ENCODE measurements at places on chromosomes 12 and 14. TPM values are rescaled to one million over a fixed set of nuclear protein-coding genes. Genes with fewer than 3 reads are reported as not detected.

GRCh38 chr14:81285245-81285644 is 64.5 kb upstream of the GTF2A1 start:
- no peak overlapping the region for H3K4me3 ChIP-seq
- H3K4me1 ChIP-seq: no peaks in the 10 kb centered on the region
- no peak for DNase-seq
- no peaks in the 10 kb centered on the region for H3K36me3 ChIP-seq

DNA sequence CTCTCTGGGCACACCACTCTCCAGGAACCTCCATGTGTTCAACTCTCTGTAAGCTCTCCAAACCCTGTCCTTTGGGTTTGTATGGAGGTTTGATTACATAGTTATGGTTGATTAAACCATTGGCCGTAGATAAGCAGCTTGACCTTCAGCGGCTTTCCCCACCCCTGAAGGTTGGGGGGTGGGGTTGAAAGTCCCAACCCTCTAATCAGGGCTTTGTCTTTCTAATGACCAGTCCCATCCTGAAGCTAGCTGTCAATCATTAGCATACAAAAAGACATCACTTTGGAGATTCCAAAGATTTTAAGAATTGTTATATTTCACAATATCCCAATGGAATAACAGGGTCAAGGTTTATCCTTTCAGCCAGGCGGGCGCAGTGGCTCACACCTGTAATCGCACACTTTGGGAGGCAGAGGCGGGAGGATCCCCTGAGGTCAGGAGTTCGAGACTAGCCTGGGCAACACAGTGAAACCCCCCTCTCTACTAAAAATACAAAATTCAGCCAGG is 8.4 kb downstream of the FAM186A start:
- no peak for DNase-seq
- no peaks in the 10 kb centered on the region for H3K36me3 ChIP-seq
- H3K27me3 ChIP-seq: no peaks in the 10 kb centered on the region
- no peak overlapping the region for H3K27ac ChIP-seq
- no peaks in the 10 kb centered on the region for H3K4me1 ChIP-seq
- no peak overlapping the region for H3K4me3 ChIP-seq

SERPINA1 gene
- not detected for total RNA-seq

- H3K4me1 ChIP-seq: peaks cover 4% of the 10 kb centered on the region
- DNase-seq: no peak
- no peaks in the 10 kb centered on the region for H3K27me3 ChIP-seq
- no peak overlapping the region for H3K4me3 ChIP-seq
- no peak overlapping the region for H3K27ac ChIP-seq
- no peaks in the 10 kb centered on the region for H3K36me3 ChIP-seq
These were observed 107.3 kb downstream of the PPP2R5E start for GRCh38 chr14:63435838-63436237.

KRT75 gene
- not detected for total RNA-seq

DNA sequence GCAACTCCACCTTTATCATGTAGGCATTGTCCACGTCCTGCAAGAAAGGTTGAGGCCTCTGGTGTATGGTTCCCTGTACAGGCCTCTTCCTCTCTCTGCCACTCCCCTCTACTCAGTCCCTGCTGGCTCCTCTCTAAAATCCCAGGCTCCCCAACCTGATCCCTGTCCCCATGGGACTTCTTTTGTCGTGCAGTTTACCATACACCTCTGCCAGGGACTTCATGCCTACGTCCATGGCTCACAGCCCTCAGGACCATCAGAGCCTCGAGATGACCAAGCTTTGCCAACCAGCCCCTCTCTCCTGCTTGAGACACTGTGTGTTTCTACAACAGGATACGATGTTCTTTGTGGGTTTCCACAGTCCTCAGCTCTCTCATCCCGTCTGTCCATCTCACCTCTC is 2.9 kb downstream of the KRT2 start:
- H3K4me1 ChIP-seq: no peaks in the 10 kb centered on the region
- H3K4me3 ChIP-seq: no peak overlapping the region
- no peak for DNase-seq
- H3K27ac ChIP-seq: no peak overlapping the region

DNA sequence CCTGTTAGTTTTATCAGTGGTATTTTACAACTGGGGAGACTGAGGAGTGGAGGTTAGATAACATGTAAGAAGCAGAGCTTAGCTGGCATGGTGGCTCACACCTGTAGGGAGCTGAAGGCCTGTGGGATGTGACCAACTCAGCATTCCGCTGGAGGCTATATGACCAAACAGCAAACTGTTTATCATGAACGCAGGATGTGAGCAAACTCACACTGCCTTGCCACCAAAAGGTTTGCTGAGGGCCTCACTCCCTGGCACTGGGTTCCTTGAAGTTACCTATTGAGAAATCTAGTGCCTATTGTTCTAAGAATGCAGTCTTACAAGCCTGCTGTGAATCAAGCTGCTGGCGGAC is 23.4 kb downstream of the JKAMP start:
- H3K27ac ChIP-seq: no peak overlapping the region
- no peaks in the 10 kb centered on the region for H3K4me1 ChIP-seq
- H3K27me3 ChIP-seq: peaks cover 2% of the 10 kb centered on the region
- H3K4me3 ChIP-seq: no peak overlapping the region
- DNase-seq: no peak
- H3K36me3 ChIP-seq: no peaks in the 10 kb centered on the region

KRT3 gene
- not detected for total RNA-seq

- no peak for DNase-seq
- H3K4me3 ChIP-seq: no peak overlapping the region
- no peaks in the 10 kb centered on the region for H3K36me3 ChIP-seq
- H3K27me3 ChIP-seq: no peaks in the 10 kb centered on the region
These were observed 82.7 kb upstream of the GPR68 start for GRCh38 chr14:91327250-91327595.

DNA sequence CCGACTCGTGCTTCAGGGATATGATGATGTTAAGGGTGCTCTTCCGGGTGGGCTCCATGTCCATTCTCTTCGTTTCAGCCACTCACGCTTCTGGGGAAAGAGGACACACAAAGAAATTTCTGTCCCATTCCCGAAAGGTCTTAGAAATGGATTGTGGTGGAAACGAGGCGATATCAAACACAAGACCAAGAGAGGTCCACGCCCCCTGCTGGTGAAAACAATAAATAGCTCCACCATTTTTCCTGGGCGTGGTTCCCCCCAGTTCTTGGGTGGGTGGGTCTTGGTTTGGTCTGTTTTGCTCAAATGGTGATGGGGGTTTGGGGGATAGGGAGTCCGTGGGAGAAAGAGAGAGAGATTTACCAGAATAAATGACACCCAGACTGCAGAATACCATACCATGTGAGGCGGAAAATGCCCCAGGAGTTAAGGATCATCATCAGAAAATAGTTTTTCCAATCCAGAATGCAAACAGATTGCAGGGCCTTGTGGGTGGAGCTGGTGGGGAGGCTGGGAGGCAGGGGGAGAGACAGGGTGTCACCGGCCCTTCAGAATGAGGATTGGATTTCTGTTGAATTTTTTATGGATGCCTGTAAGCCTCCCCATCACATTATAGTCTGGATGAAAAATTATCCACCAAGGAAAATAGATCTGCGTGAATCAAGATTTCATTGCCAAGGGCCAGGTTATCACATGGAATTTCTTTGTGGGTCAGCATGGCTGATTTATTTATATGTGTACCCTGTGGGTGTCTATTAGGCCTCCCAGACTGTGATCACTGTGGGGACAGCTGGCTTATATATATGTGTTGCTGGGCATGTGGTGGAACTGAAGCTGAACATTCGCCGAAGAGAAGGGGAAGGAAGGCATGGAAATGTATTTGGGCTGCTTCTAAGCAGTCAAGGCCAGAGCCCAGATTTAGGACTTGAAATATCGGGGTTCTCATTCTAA is 55.8 kb downstream of the SRRM4 start:
- peak; percentile 19 for DNase-seq
- no peak overlapping the region for H3K27ac ChIP-seq
- H3K27me3 ChIP-seq: no peaks in the 10 kb centered on the region
- H3K4me1 ChIP-seq: no peaks in the 10 kb centered on the region
- no peak overlapping the region for H3K4me3 ChIP-seq

DNA sequence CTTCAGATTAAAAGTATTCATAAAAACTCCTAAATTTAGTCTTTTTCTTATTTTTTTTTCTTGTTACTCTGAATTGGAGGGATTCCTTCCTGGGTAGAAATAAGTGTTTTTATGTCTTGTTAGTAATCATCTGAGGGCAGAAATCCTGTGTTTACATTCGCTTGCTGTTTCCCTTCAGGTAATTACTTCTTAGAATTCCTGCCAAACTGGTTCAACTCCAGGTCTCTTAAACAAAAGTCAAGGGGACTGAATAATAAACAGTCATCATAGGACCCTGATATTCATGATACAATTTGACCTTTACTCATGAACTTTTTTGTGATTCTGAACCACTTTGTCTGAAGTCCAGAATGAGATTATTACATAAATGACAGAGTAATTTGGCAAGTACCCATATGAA is 843.9 kb downstream of the FLRT2 start:
- no peak overlapping the region for H3K27ac ChIP-seq
- H3K4me1 ChIP-seq: no peaks in the 10 kb centered on the region
- no peak overlapping the region for H3K4me3 ChIP-seq
- no peaks in the 10 kb centered on the region for H3K36me3 ChIP-seq
- no peak for DNase-seq
